ENCODE measurements at places on chromosomes 2 and 18.

DNA sequence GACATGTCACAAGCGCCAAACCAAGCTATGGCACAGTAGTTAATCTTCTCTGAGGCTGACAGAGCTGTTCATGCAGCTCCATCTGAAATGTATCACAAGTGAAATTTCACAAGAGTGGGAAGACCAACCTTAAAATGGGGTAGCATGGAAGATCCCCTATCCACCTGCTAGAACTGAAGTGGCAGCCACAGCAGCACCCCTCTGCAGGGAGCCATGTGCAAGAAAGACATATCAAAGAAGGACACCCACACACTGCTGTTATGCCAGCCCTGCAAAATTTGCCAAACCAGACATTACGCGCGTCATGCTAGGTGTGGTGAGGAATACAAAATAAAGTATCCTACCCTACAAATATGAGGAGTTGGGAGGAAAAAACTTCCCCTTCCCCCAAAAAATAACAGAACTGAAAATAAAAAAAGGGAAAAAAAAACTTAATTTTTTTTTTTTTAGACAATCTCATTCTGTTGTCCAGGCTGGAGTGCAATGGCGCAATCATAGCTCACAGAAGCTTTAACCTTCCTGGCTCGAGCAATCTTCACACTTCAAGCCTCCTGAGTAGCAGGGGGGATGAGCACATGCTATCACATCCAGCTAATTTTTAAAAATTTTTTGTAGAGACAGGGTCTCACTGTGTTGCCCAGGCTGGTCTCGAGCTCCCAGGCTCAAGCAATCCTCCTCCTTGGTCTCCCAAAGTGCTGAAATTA lies 76.2 kb downstream of the STK39 start:
- no peak for DNase-seq

- no peak for DNase-seq
Observed at GRCh38 chr2:216497382-216498069, 1.1 kb upstream of the RPL37A start.

- no peak for DNase-seq
Observed at GRCh38 chr2:110910423-110910822, 178.1 kb downstream of the ACOXL start.

DNA sequence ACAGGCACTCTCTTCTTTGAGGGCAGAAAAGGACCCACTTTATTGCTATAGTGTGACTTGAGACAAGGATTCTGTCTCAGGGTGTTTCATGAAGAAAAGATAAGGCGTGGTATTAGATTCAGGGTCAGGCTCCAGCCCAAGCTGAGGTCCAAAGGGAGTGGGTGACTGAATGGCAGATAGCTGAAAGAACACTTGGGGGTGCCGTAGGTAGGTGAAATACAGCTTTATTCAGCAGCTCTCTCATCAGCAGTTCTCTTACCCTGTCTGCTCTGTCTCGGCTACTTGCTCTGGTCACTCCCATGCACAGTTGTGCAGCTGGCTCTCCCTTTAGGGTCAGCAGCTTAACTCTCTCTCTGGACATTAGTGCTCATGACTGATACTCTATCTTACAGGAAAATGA lies 379.9 kb downstream of the LPIN1 start:
- no peak for DNase-seq

- DNase-seq = no peak
Observed at GRCh38 chr2:191401287-191401686, 156.1 kb downstream of the MYO1B start.

DNA sequence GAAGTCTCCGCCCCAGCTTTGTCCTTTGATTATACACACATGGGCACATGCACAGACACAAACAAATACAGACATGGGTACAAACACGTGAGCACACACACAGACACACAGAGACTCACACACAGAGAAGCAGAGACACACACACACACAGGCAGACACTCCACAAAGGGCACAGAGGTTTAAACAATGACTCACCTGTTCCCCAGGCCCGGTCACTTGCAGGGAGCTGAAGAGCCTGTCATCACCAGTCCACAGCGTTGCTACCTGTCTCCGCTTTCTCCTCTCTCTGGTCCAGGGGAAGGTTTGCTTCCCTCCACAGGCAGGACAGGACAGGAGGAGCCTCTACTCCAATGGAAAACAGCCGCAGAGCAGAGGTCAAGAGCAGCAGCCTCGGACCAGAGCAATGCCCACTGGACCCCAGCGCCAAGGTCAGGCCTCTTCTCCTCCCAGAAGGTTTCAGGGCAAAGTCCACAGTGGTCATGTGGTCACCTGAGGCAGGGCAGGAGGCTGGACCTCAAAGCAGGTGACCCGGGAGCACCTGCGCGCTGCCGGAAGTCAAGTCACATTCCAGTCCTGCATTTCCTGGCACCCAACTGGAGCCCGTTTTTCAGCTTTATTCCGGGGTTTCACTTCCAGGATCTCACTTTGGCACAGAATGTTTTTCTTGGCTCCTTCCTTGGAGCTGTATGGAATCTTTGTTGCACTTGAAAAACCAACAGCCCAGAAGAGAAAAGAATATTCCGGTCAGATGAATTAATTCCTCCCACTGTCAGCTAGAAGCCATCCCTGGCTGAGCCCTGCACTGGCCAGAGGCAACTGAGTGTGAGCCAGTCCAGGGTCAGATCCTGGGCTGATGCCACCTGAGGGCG lies at the start of gene RAB17:
TSS of gene RAB17 (minus strand) at position 463 of the 869 bp plus-strand sequence. CDS start 4,580 bp downstream, outside the sequence.
- peak; percentile 10 for DNase-seq

DNA sequence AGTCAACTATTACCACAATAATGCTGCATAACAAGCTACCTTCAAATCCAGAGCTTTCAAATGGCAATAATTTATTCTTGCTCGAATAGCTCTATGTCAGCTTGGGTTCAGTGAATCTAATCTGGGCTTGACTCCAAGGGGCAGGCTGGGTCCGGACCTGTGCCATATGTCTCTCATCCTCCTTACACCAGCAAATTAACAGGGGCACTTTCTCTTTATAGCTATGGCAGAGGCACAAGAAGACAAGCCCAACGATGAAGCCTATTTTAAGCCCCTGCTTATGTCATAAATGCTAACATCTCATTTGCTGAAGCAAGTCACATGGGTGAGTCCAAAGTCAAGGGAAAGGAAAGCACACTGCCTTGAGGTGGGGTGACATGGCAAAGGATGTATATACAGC lies 13.3 kb upstream of the ZNF521 start:
- DNase-seq = no peak

GRCh38 chr18:4351005-4351404 lies 104.1 kb downstream of the DLGAP1 start:
- no peak for DNase-seq

GRCh38 chr2:40027968-40028367 lies 248.9 kb upstream of the THUMPD2 start:
- DNase-seq = no peak

GRCh38 chr2:165522719-165523118 lies 53.2 kb downstream of the CSRNP3 start:
- DNase-seq = no peak

- no peak for DNase-seq
Observed at GRCh38 chr2:193907561-193907960, 1712.8 kb upstream of the TMEFF2 start.

GRCh38 chr18:35267161-35267651 lies 22.8 kb downstream of the ZSCAN30 start:
- DNase-seq = peak; percentile 68

DNA sequence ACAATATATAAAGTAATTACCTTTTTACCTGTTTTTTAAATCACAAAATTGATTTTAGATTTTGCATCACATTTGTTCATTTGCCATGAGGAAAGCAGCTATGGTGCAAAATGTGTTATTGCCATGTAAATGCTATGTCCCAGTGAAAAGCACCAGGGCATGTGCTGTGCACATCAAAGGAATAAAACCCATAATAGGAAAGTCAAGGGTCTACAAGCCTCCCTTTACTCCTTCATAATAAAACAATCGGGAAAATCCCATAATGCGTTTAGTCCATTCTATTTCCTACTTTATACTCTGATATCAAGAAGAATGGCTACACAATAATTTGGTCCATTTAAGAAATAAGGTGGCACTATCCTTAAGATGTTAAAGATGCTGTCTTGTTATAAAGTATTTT lies 53.0 kb downstream of the KLF7 start:
- no peak for DNase-seq

- DNase-seq = no peak
Observed at GRCh38 chr2:148042219-148042618, 21.3 kb downstream of the MBD5 start.

- no peak for DNase-seq
Observed at GRCh38 chr18:57776767-57777166, 26.3 kb downstream of the ATP8B1 start.

DNA sequence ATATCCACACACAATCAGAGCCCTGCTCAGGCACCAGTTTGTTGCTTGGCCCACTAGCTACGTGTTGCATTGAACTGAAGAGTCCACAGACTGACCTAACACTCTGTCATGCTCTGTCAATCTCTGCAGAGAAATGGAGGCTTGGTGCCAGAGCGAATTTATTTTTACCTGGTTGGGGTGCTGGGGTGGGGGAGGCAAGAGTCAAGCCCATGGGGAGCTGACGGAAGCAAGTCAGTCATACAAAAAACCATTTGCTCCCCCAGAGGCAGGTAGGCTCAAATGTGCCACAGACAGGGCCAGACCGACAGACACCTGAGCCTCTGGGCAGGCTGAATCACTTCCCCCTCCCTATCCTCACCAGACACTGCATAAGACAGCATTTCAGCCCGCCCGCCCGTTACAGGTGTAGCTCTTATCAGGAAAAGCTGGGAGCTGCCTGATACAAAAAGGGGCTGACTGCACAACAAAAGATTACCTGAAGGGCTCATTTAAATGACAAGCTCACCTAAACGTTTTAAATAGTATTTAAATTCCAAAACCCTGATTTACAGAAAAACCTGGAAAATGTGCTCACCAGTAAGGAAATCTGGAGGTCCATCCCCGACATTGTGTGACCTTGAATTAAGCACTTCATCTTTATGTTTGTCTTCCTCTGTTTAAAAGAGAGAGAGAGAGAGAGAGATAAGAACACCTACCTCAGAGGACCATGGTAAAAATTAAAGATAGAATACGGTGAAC lies 2.1 kb upstream of the PCBP1 start:
- DNase-seq = peak; percentile 70

GRCh38 chr2:222835823-222836151 lies 25.0 kb upstream of the ACSL3 start:
- no peak for DNase-seq

DNA sequence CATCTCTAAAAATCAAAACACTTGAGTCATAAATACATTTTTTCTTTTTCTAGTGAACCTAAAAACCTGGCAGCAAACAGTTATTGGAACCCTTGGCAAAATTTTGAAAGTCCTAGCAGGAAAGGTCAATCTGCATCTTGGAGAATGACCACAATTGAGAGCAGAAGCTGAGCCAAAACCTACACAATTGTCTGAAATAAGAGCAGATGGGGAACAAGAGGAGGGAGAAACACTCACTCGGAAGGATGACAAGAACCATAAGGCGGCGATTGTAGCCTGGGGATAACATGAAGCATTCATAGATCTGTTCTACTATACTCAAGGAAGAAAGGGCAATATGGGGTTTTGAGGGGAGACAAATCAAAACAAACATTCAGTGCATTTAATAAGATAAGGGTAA lies 117.0 kb downstream of the CHN1 start:
- no peak for DNase-seq

- no peak for DNase-seq
Observed at GRCh38 chr2:159290289-159290907, 3.9 kb upstream of the WDSUB1 start.

GRCh38 chr18:3500016-3500415 lies 50.0 kb downstream of the TGIF1 start:
- DNase-seq = no peak

GRCh38 chr18:63025251-63026090 lies 294.1 kb downstream of the BCL2 start:
- no peak for DNase-seq

- DNase-seq = no peak
Observed at GRCh38 chr2:143697744-143698143, 568.5 kb downstream of the ARHGAP15 start.

DNA sequence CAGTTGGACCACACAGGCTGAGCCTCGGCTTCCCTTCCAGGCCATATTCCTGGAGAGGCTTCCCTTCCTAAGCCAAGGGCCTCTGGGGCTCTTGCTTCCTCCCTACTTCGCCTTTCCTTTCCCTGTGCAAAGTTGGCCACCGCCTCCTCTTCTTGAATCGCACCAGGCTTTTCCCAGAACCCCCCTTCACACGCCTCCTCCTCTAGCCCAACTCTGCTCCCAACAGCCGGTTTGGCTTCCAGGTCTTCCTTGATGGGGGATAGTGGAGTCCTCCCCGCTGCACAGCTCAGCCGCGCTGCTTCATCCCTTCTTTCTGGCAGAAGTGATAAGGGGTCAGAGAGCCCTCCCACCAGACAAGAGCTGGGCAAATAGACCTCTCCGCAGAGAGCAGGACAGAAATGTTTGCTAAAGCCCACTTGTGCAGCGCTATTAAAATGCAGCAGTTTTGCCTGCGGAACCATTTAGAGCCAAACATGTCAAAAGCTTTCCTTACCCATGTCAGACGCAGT lies 56.4 kb downstream of the SNORC start:
- DNase-seq = no peak

All from stimulated activated CD4-positive, alpha-beta T cell treated with anti-CD3 and anti-CD28 coated beads, Interleukin-2, amount 100 ng/mL, for 24 hours (primary cell).